ENCODE measurements at places on chromosomes 7 and 10.

DNA sequence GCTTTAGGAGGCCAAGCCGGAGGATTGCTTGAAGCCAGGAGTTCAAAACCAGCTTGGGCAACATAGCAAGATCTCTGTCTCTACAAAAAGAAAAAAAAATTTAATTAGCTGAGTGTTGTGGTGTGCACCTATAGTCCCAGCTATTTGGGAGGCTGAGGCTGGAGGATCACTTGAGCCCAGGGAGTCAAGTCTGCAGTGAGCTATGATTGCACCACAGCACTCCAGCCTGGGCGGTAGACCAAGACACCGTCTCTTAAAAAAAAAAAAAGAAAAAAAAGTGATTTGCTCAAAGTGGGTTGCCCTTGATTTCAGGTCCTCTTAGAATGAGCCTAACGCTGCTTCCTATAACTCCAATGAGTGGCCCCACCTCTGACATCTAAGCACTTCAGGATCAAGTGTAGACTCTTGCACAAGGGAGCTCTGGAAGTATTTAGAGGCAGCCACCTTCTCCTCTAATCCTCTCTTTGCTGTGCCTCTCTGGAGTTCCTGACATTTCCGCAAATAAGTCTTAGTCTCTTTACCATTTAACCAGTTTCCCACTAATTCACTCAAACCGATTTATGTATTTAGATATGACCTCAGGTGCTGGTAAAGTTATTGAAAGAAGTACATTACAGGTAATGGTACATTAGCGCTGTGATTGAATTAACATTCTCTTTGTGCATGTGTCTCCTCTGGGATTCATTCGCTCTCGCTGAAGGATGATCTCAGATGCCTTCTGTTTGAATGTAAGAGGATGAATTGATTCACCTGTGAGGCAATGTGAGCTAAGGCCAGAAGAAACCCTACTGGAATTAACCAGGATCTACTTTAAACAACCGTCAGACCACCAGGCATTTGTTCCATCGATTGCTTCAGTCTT is 60.8 kb upstream of the CELF2 start:
- no peak for DNase-seq

GRCh38 chr10:43983405-43983804 is 334.7 kb upstream of the ZNF32 start:
- DNase-seq, result no peak

- DNase-seq, result no peak
These were observed 305.1 kb downstream of the AUTS2 start for GRCh38 chr7:69903410-69903809.

- no peak for DNase-seq
These were observed 35.1 kb downstream of the KCND2 start for GRCh38 chr7:120307991-120308545.

DNA sequence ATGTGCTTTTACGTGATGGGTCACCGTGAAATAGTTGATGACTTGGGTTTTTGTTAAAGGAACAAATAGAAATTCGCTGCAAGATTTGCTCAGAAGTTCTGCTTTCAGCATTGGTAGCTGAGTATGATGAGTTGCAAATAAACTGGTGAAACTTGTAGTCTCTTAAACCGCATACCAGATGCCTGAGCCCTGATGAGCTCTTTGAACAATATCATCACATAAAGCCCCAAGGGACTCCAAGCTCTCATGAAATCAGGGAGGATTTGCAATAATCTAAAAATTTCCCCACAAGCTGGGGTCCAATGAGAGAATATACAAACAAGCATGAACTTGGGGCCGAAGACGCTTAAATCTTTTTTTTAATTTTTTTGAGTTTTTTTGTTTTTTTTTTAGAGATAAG is 312.4 kb downstream of the CALN1 start:
- DNase-seq, result no peak

Data from activated T-cell treated with anti-CD3 and anti-CD28 coated beads for 24 hours (primary cell).